ENCODE measurements at places on chromosomes 13 and 19.

- DNase-seq, result no peak
These were observed 186.9 kb upstream of the OBI1 start for GRCh38 chr13:78845656-78846365.

DNA sequence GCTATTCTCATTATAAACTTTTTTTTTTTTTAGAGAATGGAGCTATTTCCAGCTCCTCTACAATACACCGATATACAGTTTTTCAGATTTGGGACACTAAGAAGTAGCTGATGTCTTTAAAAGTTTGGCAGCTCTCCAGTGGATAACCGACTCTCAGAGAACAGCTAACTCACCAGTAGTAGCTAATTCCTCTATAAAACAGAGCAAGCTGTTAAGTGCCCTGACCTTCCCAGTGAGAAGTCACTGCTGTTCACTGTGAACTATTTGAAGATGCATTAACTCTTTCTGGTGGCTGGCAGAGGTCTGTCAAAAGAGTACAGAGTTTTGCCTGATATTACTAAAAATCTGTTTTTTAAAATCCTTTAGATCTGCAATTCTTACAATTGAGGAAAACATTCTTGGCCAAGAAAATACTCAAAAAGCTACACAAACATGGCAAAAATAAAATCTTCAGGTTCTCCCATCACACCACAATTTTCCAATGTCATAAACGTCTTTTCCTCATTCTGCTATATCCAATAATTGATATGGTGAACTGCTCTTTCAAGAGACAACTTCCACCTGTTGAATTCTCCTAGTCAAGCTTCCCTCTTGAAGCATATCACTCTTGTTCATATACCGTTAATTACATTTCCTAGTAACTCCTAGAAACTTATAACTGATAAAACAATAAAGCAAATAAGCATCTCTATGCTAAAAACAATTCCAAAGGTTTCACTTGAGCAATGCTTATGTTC, 44.2 kb downstream of the TBC1D4 start:
- DNase-seq, result no peak

DNA sequence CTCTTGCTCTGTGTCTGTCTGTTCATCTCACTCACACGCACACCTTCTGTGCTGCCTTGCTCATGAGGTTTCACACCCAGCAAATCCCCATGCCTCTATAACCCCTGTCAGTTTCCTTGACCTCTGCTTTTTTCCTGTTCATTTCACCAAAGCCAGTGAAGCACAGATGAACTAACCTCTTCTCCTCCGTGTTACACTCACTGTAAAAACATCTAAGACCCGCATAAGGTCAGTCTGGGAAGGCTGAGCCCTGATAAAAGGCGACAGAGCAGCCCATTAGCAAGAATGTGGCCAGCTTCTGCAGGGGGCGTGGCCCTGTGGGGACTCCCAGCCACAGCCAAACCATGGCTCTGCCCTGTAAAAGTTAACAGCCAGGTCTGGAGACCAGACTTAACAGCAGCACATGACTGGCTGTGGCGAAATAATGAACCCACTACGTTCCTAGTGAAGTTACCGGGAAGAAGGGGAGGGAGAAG, 42.8 kb upstream of the NPAS1 start:
- DNase-seq, result no peak

GRCh38 chr13:32277839-32278238, 37.3 kb downstream of the ZAR1L start:
- DNase-seq, result no peak

GRCh38 chr13:33017323-33017929, 1.2 kb downstream of the KL start:
- DNase-seq, result no peak

- DNase-seq, result no peak
These were observed 106.8 kb upstream of the SPRY2 start for GRCh38 chr13:80447747-80448146.

DNA sequence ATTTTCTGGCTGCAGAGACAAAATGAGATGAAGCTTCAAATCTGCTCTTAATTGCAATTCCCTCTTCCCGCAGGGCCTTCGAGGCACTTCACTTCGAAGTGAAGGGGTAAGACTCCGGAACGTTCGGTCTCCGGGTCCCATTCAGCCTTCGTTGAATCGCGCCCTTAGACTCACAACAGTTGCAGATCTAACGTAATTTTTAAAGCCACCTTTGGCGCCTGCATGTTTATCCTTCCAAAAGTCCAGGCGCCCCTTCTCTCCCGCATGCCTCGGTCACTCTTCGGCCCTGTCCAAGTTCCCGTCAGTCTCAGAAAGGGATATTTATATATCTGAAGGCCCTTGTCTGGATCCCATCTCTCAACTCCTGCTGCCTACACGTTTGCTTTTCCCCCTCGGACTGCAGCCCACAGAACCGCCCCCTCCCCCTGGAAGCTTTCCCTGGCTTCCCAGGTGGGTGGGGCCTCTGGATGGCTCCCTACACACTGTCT, 915 bp upstream of the KCTD12 start:
- no peak for DNase-seq

DNA sequence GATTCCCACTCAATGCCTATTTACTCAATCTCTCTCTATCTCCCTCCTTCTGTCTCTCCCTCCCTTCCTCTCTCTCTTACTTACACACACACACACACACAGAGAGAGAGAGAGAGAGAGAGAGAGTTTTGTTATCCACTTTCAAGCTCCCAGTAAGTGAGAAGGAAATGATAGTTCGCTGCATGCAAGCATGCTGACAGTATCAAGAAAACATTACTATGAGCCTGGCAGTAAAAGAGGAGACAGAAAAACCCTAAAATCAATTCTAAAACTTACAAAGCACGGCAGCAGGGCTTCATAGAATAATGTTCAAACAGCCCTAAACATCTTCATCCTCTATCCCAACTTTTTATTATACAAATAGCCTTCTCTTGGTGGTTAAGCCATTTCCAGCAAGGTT, 171.9 kb downstream of the FOXO1 start:
- no peak for DNase-seq

DNA sequence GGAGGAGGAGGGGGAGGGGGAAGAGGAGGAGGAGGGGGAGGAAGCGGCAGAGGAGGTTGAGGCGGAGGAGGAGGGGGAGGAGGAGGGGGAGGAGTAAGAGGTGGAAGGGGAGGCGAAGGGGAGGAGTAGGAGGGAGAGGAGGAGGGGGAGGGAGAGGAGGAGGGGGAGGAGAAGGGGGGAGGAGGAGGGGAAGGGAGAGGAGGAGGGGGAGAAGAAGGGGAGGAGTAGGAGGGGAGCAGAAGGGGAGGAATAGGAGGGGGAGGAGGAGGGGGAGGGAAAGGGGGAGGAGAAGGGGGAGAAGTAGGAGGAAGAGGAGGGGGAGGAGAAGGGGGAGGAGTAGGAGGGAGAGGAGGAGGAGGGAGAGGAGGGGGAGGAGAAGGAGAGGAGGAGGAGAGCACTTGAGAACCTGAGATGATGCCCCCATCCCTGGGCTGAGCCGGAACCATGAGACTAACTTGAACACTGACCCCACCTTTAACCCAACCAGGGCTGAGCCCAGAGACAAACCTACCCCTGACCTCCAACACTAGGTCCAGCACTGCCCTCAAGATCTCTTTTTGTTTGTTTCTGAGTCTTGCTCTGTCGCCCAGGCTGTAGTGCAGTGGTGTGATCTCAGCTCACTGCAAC, 12.6 kb downstream of the ABCA7 start:
- DNase-seq, result no peak
